ENCODE measurements at places on chromosomes 2 and 18.

DNA sequence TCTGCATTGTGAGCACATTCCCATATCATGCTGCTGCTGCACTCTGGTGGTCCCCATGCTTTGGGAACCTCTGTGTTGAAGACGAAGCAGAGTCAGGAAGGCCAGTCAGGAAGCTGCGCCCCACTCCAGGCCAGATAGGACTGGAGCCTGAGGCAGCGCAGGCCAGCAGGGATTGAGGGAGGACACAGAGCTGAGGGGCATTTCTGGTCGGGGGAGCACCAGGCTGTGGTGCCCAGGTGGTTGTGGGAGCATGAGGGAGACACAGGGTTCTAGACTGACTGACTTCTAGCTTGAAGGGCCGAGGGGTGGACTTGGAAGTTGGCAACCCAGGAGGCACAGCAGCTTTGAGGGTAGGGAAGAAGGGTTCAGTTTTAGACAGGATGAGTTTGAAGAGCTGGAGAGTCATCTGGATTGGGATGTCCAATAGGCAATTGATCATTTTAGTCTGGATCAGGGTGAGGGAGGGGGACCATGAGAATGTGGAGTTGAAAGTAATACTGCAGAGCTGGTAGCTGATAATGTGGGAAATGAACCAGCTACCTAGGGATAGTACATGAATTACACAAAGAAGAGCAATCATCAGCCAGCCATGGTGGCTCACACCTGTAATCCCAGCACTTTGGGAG is 1.4 kb upstream of the ACTG2 start:
- no peak for DNase-seq

DNA sequence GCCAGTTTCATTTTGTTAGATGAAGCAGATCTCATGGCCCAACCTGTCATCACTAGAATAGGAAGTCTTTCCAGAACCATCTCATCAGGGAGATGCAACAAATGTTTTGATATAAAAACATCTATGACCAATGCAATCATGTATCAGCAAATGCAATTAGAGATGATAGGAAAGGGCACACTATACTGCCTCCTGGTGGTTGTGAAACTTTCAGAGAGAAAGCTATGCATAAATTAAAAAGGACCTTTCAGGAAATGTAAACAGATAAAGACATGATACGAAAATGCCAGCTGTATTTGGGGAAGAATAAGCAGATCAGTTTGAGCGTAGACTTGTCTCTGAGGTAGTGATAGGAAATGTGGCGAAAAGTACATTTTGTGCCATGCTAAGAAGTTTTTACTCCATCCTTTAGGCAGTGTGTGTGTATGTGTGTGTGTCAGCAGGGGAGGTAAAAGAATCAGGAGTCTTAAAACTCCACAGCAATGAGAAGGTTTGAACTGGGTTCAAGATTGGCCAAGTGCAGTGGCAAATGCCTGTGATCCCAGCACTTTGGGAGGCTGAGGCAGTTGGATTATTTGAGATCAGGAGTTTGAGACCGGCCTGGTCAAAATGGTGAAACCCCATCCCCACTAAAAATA is 479.3 kb downstream of the CPS1 start:
- DNase-seq: no peak

GRCh38 chr2:179861416-179862067 is at the start of gene ZNF385B:
ZNF385B (minus strand) TSS chr2:179861612.
- no peak for DNase-seq

DNA sequence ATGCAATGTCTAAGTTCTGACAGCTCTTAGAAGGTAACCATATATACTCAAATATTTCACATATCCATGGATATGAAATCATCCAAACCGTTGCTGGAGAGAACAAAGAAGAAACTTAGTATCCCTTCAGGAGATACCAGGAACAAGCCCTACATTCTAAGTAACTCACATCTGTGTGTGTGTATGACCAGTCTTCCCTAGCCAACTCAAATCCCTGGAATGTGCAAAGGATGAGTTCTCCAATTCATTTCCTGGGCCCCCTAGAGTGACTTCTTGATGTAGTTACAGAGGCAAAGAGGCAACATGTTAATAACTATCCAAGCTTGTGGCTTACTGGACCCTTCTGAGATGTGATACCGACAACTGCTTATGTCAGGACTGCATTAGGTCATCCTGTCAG is 20.1 kb downstream of the TPGS2 start:
- DNase-seq: no peak

GRCh38 chr2:188251034-188251433 is 40.6 kb upstream of the GULP1 start:
- no peak for DNase-seq

- no peak for DNase-seq
These were observed 38.0 kb upstream of the SNED1 start for GRCh38 chr2:240960309-240960970.

DNA sequence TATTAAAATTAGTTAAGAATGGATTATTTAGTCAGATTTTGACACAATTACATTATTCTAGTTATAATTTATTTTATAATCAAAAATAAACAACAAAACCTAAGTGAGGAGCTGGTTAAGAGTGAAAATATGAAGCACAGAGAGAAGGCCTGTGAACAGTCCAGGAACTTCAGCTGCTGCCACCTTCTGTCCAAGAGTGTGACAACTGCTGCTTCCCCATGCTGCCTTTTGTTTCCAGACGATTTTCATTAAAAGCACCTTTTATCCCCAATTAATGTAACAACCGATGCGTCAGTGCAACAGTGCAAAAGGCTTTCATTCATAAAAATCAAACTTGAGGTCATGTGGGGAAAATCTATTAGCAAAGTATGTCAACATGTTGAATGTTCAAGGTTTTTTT is 363.6 kb downstream of the CTNNA2 start:
- DNase-seq: no peak
